ENCODE measurements at places on chromosomes 2 and 18.

DNA sequence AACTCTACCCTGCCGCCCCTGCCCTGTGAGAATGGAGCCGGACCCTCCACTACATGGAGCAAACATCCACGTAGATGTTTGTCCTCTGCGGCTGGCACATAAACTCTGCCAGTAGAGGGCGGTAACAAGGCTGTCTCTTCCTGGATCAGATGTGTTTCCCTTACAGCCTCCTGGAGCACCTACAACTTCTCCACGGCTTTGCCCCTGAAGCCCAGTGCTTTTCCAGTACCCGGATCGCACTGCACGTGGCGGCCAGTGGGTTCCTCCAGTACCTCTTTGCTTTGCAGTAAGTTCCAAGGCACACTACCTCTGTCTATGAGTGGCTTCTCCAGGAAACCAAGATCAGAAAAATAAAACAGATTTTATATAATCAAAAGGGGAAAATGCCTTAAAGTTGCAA, 651.3 kb downstream of the DCDC2C start:
- DNase-seq = no peak

DNA sequence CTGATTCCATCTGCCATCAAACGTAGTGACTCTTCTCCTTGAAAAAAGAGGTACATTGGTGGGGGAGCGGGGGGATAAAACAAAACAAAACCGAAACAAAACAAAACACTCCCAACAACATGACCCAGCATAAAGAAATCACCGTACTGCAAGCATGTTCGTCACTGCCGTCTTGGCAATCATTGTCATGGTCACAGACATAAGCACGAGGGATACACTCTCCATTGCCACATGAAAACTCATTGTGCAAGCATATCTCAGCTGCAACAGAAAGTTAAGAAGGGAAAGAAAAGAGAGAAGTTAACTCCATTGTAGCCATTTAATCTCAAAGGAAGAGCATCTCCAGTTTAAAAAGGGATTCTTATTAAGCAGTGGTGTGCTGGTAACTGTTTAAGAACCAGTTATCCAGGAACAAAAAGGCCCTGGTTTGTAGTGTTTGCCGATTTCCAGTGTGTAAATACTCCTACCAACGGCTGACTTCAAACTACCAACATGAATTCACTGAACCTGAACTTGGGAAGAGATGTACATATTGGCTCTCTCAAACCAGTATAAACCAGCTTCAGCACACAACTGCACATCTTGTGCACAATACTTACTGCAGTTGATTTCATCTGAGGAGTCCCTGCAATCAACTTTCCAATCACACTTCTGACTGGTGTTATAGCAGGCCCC, 68.2 kb downstream of the LRP2 start:
- no peak for DNase-seq

- no peak for DNase-seq
Measured at GRCh38 chr18:32735781-32736180, 37.0 kb downstream of the KLHL14 start.

DNA sequence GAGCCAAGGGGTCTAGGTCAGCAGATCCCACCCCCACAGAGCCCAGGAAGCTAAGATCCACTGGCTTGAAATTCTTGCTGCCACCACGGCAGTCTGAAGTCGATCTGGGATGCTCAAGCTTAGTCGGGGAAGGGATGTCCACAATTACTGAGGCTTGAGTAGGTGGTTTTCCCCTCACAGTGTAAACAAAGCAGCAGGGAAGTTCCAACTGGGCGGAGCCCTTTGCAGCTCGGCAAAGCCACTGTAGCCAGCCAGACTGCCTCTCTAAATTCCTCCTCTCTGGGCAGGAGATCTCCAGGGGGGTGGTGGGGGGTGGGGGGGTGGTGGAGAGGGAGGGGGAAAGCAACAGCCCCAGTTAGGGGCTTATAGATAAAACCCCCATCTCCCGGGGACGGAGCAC, 419.5 kb downstream of the NUP35 start:
- no peak for DNase-seq

GRCh38 chr18:63317556-63317946, 2.0 kb downstream of the BCL2 start:
- DNase-seq = no peak

DNA sequence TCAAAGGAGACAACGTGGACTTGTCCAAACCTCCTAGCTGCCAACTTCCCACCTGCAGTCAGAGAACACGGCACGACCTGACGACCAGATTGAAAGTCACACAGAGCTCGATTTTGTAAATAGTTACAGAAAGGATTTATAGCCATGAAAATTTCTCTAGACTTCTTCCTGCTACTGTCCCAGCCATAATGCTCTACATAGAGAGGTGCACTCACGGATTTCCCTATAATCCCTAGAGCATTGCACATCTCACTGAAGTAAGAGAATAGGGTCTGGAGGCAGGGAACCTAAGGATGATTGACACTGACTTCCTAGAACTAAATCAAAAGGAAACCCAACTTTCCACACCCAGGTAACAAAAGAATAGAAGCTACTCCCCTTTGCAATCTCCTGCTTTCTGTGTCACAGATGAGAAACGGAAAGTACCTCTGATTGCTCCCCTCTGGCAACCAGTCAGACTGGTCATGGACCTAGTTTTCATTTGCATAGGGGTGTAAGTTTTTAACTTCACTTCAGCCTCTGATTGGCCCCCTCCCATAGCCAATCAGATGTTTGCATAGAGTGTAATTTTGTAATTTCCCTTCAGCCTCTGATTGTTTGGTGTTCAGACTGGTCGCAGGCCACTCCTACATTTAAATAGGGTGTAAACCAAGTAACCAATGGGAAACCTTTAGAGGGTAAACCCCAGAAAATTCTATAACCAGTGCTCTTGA, 58.6 kb upstream of the FBXO11 start:
- no peak for DNase-seq

DNA sequence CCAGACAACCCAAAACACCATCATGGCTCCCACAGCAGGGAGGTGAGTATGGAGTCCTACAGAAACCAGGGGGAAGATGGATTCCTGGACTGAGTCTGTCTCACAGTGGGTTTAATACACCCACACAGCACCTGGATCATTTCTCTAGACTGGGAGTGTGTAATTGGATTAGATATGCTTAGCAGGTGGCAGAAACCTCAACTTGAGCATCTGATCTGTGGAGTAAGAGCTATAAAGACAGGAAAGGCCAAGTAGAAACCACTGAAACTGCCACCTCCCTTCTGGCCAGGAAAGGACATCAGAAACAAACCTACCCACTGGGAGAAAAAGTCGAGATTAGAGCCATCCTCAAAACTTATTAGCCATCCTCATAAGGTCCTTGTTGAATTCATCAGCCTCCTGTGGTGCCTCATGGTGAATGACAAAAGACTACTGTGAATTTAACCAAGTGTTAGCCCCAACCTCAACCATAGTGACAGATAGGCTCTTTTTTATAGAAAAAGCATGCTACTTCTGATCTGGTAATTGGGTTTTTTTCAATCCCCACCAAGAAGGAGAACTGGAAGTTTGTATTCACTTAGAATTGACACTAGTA, 28.1 kb upstream of the CHST9 start:
- no peak for DNase-seq

DNA sequence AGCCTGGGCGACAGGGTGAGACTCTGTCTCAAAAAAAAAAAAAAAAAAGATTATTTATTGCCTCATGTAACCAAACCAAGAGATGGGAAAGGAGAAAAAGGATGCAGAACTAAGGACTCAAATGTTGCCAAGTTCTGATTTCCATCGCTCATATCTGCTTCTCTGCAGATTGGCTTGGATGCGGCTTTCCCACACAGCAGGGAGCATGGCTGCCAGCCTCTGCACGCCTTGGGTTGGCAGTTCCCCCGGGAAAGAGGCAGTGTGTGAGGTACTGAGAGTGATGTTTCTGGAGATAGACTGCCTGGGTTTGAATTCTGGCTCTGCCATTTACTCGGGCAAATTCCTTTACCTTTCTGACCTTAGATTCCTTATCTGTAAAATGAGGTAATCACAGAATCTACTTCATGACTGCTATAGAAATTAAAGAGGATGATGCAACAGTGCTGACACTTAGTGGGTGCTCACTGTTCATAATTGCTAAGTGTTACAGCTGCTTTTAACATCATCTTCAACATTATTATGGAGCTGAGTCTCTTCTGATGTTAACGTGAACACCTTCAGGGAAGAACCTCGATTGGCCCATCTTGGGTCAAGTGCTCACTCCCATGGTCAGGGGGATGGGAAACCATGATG, 68.8 kb downstream of the ACAA2 start:
- no peak for DNase-seq

- DNase-seq = no peak
Measured at GRCh38 chr2:179825494-179825893, 35.9 kb downstream of the ZNF385B start.

DNA sequence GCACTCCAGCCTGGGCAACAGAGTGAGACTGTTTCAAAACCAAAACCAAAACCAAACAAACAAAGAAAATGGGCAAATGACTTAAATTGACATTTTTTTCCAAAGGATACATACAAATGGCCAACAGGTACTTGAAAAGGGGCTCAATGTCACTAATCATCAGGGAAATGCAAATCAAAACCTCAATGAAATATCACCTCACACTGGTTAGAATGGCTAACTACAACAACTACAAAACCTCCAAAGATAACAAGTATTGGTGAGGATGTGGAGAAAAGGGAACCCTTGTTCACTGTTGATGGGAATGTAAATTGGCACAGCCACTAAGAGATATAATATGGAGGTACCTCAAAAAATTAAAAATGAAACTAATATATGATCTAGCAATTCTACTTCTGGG, 213.2 kb upstream of the HS6ST1 start:
- DNase-seq = no peak

GRCh38 chr2:157231476-157231875, 26.0 kb upstream of the GALNT5 start:
- DNase-seq = no peak

- no peak for DNase-seq
Measured at GRCh38 chr2:40228310-40228709, 223.6 kb downstream of the SLC8A1 start.

GRCh38 chr2:171878481-171878993, 15.5 kb downstream of the SLC25A12 start:
- DNase-seq = peak; percentile 36

DNA sequence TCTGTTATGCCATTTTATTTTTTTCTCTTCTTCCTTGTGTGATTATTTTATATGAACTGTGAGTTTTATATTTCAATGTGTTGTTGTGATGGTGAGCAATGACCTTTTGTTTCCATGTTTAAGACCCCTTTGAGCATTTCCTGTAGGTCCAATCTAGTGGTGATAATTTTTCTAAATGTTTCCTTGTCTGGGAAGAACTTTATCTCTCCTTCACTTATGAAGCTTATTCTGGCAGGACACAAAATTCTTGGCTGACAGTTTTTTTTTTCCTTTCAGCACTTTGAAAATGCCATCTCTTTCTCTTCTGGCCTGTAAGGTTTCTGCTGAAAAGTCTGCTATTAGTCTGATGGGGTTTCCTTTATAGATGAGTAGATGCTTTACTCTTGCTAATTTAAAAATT, 53.2 kb downstream of the G6PC2 start:
- no peak for DNase-seq

DNA sequence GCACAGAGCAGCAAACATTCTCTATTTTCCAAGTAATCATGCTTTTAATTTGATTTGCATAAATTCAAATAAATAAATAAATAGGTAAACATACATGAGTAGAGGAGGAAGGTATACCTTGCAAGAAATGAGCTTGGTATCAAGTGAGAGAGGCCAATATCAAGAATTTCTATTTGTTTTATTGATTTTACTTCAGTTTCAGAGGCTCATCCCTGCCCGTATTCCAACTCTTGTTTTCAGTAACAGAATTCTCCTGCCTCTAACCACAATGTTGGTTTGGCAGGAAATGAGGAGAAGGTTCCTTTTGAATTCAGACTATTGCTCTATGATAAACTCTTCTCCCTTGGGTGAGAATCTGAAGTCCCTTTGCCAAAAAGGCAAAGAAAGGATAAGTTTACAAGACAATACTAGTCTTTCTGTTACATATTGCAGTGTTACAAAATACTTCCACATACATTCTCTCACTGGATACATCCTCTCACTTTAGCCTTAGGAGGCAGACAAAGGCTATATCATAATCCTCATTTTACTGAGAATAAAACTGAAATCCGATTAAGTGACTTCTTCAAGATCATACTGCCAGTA, 68.3 kb upstream of the ZNF397 start:
- DNase-seq = no peak

GRCh38 chr2:181680937-181681811, 857 bp upstream of the NEUROD1 start:
- DNase-seq = no peak

- no peak for DNase-seq
Measured at GRCh38 chr18:58612315-58613055, 16.4 kb downstream of the ALPK2 start.

DNA sequence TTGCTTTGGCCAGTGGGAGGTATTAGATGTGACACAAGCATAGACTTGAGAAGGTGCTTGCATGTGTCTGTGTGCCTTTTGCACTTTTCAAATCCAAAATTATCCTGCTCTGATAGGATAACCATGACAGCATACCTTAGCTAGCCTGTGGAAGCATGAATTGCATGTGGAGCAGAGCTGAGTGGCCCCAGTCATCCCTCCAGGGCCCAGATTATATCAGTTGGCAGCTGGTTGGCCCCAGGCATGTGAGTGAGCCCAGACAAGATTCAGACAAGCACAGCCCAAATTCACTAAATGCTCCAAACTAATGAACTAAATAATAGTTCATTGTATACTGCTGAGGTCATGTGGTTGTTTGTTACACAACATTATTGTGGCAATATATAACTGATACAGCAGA, 18.8 kb downstream of the TACR1 start:
- no peak for DNase-seq

GRCh38 chr2:84880645-84881521, at the start of gene TRABD2A:
TSS of gene TRABD2A (minus strand) at chr2:84881084. CDS start at chr2:84881039, 45 bp downstream.
- DNase-seq = no peak

- DNase-seq = no peak
Measured at GRCh38 chr2:67854798-67855197, 208.0 kb downstream of the C1D start.

DNA sequence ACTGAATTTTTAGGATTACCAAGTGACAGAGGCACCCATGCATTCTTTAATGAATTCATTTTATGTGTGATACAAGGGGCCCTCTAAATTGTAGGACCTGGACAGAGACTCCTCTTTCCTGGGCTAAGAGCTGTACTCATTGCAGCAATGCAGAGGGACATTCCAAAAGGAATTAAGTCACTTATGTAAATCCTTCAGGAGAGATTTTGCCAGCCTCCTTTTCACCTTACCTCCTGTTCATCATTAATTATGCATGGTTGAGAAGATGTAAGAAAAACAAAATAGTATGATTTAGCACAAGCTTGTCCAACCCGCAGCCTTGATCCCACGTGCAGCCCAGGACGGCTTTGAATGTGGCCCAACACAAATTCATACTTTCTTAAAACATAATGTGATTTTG, 84.5 kb upstream of the TANK start:
- no peak for DNase-seq

DNA sequence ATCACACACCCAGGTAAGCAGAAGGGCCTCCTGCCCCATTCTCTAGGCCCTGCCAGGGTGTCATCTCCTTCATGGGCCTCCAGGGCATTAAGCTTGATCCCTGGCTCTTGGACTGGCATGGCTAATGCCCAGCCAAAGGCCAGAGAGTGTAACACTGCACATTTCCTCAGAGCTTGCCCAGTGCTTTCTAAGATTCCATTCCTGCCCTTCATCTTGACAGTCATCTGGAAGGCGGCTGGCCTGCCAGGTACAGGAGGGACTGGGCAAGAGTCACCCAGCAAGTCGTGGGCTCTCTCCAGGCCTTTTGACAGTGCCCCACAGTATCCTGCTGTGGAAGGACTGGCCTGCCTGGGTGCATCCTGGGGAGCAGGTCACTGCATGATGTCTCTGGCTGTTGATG, 268.9 kb downstream of the HAUS1 start:
- no peak for DNase-seq

All from amniotic stem cell (primary cell).